ENCODE measurements at places on chromosomes 5 and 9. TPM values are rescaled to one million over a fixed set of nuclear protein-coding genes. Genes with fewer than 3 reads are reported as not detected.

The SOX30 gene
- under 0.01 TPM for total RNA-seq

GRCh38 chr5:154967421-154968024 lies 26.6 kb downstream of the MRPL22 start:
- DNase-seq = no peak

The ZNF483 gene
- total RNA-seq = 5.9 TPM

DNA sequence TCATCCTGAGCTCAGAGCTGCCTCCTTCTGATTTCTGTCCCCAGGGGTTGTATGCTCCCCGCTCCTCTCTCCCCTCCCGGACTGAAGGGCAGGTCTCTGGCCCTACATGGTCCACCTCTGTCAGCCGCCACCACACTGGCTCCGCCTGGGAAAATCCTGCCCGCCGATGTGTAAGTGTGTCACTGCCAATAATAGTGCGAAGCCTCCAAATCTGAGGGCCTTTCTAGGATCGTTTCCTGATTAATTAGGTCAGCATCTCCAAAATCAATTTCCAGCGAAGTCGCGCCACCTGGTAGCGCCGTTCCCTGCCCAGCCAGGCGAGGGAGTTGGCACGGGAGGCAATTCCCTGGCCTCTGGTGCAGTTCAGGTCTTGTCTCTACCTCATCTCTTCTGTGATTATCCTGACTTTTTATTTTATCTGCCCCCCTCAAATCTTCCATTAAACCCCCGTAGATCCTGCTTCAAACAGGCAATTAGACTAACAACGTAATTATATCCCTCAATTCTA lies 73.5 kb downstream of the ZNF618 start:
- DNase-seq = no peak

DNA sequence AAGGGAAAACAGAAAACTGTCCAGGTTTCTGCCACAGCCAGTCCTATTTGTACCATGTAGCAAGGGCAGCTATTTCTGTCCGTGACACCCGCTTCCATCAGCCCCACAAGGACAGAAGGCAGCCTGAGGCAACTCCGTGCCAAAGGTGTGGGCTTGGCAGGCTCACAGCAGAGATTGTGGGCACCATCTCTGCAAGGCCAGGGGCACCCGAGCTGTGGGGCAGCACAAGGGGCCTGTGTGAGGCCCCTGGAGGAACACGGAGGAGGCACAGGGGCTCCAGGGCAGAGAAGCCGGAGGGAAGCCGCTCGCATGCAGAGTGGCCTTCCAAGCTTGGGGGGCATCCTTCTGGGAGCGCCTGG lies 43.5 kb downstream of the COL23A1 start:
- DNase-seq = no peak
